OCI-M1 (cell line): ENCODE measurements at places on chromosomes 1 and 21.

DNA sequence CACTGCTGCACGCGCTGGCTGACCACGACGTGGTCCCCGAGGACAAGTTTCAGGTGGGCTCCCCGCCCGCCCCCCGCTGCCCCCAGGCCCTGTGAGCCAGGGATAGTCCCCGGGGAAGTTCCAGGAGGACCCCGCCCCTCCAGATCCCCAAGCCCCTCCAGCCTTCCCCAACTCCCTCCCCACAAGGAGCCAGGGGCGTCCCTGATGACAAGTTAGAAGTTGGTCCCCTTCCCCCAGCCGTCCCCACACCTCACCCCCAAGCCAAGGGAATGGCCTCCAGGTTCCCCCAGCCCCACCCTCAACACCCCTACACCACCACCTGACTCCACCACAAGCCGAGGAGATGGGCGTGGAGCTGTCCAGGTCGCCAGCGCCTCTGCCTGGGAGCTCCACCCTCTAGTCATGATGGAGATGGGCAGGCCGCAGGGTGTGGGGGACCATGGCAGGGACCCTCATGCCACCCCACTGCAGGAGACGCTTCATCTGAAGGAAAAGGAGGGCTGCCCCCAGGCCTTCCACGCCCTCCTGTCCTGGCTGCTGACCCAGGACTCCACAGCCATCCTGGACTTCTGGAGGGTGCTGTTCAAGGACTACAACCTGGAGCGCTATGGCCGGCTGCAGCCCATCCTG, 525 bp downstream of the AIRE start:
- no peak for DNase-seq

- no peak for DNase-seq
These were observed 111.8 kb upstream of the PALMD start for GRCh38 chr1:99533909-99534637.

DNA sequence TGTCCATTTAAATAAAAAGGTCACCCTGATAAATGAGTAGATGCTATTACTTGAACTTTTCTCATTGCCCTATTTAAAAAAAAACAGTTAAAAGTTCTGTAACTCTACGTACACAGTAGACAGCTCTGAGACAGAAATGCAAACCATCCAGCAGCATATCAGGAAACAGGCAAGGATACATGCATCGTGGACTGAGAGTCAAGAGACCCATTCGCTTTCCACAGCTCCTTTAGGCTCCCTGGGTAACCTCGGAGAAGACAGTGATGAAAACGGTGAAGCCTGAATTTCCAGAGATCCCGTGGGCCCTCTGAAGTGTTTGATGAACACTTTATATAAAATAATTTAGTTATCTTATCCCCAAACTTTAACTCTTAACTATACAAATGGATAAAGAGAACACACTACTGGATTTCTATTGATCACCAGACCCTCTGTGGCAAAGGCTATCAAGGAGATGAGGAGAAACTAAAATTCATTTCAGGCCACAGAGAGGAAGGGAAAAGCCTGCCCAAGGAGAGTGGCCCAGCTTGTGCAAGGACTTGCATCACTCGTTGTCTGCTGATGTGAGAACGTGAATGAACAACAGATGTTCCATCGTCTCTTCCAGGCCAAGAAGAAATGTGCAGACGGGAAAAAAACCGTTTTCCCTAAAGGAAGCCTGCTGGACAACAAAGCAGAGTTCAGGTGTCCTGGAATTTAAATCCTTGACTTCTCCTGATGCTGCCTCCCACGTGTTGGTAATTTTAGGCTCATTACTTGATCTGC, 131.0 kb downstream of the TGFBR3 start:
- DNase-seq: no peak

DNA sequence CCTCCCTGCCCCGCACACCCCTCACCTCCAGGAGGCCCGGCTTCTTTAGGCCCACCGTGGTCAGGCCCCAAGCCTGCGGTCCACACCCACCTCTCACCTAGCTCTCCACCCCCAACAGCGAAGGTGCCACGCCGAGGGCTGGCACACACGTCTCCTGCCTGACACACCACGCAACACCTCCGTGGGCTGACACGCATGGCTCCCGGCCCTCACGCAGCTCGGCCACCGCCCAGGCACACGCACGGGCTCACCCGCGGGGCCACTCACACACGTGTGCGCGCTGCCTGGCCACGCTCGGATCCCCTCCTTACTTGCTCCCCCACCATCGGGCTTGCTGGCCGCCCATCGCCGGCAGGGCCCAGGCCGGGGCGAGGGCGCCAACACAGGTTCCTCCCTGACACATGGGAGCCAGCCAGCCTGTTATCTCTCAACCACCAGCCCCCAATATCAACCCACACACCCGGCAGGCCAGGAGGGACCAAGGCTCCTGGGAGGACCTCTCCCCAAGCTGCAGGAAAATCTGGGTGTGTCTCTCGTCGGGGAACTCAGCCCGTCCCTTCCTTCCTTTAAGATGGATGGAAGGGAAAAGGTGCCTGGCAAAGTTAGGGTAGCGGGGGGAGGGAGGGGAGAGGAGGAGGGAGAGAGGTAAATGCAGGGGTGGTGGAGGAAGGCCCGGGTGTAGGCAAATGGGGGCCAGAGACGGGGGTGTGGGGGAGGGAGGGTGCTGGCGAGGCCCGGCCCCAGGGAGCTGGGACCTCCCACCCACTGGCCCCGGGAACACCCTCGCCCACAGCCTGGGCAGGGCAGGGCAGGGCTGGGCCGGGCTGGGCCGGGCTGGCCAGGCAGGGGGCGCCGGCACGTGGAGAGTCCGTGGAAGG, 546 bp downstream of the ELOVL1 start:
- DNase-seq: peak; percentile 64

- no peak for DNase-seq
These were observed 11.7 kb downstream of the RIMKLA start for GRCh38 chr1:42392255-42392654.

- DNase-seq: no peak
These were observed 282.0 kb downstream of the PTPRU start for GRCh38 chr1:29518183-29518835.

DNA sequence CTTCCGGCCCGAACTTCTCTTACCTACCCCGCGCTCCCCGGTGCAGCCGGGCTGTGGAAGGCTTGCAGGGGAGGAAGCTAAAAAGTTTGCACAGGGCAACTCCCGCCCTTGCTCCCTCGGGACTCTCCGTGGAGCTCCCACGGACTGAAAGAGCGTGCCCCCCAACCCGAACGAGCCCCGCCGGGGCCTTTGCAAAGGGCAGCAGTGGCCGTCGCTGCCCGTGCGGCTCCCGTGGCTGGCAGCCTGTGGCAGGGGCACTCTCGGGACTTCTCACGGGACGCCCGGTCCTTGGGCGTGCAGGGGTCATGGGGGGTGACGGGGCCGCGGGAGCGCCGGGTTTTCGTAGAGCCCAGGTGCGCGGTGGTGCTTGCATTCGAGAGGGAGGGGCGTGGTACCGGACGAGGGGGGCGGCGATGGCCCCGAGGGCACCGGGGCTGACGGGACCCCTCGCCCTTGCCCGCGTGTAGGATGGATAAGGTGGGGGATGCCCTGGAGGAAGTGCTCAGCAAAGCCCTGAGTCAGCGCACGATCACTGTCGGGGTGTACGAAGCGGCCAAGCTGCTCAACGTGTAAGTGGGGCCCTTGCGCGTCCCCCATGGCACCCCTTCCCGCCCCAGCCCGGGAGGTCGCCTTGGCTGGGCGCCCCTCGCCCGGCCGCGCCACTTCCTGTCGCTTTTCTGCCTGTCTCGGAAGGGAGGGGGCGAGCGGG, 711 bp downstream of the GADD45A start:
- peak; percentile 58 for DNase-seq

DNA sequence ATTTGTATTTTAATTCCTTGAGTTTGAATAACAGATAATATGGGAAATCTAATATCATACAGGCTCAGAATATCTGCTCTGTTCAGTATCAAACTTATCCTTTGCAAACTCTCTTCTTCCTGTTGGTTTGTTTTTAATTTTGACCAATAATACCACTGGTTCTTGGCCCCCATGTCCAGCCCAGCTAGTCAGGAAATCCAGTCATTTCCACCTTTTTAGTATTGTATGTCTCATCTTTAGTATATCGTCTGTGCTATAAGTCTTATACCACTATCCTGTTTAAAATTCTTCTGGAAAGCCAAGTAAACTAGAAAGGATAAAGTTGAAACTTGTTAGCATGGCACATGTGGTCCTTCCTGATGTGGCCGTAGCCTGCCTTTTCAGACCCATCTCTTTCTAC, 10.7 kb downstream of the SCCPDH start:
- no peak for DNase-seq
